ENCODE measurements at places on chromosomes 7 and 10. TPM values are rescaled to one million over a fixed set of nuclear protein-coding genes. Genes with fewer than 3 reads are reported as not detected.

The SSC4D gene
- total RNA-seq, result 1.0 TPM

The AEBP1 gene
- total RNA-seq, result 32.4 TPM

The PPP1R9A gene
- 42.3 TPM for total RNA-seq

The PDZD7 gene
- 1.0 TPM for total RNA-seq

The ENKUR gene
- 0.52 TPM for total RNA-seq

The ZCCHC24 gene
- total RNA-seq, result 20.9 TPM

The ATXN7L1 gene
- 6.3 TPM for total RNA-seq

The VWDE gene
- 0.52 TPM for total RNA-seq

The ADAM12 gene
- total RNA-seq, result 13.0 TPM

The UTF1 gene
- not detected for total RNA-seq

The ADCYAP1R1 gene
- 7.8 TPM for total RNA-seq

The PLPP4 gene
- total RNA-seq, result 0.52 TPM

The CXCL12 gene
- 83.5 TPM for total RNA-seq

The ASAH2B gene
- total RNA-seq, result 2.6 TPM

The LSM8 gene
- total RNA-seq, result 20.9 TPM

The CYTH3 gene
- 19.3 TPM for total RNA-seq

The ELMO1 gene
- 52.7 TPM for total RNA-seq

The NOLC1 gene
- 26.6 TPM for total RNA-seq

The EPDR1 gene
- 63.2 TPM for total RNA-seq

The CYP17A1 gene
- total RNA-seq, result not detected

The SUFU gene
- total RNA-seq, result 4.2 TPM

The C7orf33 gene
- not detected for total RNA-seq

The PLAU gene
- total RNA-seq, result 21.4 TPM

The TRIM73 gene
- total RNA-seq, result 2.6 TPM

The NME8 gene
- not detected for total RNA-seq

The TUBB8 gene
- total RNA-seq, result not detected

The SLC39A12 gene
- total RNA-seq, result under 0.01 TPM

The CDHR1 gene
- under 0.01 TPM for total RNA-seq

The SLC26A5 gene
- not detected for total RNA-seq

The STEAP1B gene
- total RNA-seq, result 4.7 TPM

The VCL gene
- 83.0 TPM for total RNA-seq

The DHX32 gene
- 21.9 TPM for total RNA-seq

The POLR1F gene
- total RNA-seq, result 9.4 TPM

The CALHM1 gene
- not detected for total RNA-seq

The CDNF gene
- total RNA-seq, result 1.0 TPM

The GPER1 gene
- 5.2 TPM for total RNA-seq

The ZNF107 gene
- total RNA-seq, result 2.6 TPM

The WAC gene
- 78.3 TPM for total RNA-seq

The PPP1R3A gene
- 65.8 TPM for total RNA-seq

The HSPA12A gene
- 8.4 TPM for total RNA-seq

The PRPF18 gene
- 24.0 TPM for total RNA-seq

Measured in skeletal muscle tissue (tissue), 5 donors.